ENCODE measurements at places on chromosomes 6 and 20. TPM values are rescaled to one million over a fixed set of nuclear protein-coding genes. Genes with fewer than 3 reads are reported as not detected.

The ZNF335 gene
- 9.9 TPM for total RNA-seq

The ZBP1 gene
- 0.06 TPM for total RNA-seq

The SLC44A4 gene
- 0.55 TPM for total RNA-seq

The ZBTB46 gene
- total RNA-seq: 8.3 TPM
